ENCODE measurements at places on chromosomes 4 and X.

- no peak for DNase-seq
These were observed 548.9 kb downstream of the PPP4R3C start for GRCh38 chrX:26914232-26914631.

- no peak for DNase-seq
These were observed 7.4 kb downstream of the H2BW2 start for GRCh38 chrX:104047171-104047570.

DNA sequence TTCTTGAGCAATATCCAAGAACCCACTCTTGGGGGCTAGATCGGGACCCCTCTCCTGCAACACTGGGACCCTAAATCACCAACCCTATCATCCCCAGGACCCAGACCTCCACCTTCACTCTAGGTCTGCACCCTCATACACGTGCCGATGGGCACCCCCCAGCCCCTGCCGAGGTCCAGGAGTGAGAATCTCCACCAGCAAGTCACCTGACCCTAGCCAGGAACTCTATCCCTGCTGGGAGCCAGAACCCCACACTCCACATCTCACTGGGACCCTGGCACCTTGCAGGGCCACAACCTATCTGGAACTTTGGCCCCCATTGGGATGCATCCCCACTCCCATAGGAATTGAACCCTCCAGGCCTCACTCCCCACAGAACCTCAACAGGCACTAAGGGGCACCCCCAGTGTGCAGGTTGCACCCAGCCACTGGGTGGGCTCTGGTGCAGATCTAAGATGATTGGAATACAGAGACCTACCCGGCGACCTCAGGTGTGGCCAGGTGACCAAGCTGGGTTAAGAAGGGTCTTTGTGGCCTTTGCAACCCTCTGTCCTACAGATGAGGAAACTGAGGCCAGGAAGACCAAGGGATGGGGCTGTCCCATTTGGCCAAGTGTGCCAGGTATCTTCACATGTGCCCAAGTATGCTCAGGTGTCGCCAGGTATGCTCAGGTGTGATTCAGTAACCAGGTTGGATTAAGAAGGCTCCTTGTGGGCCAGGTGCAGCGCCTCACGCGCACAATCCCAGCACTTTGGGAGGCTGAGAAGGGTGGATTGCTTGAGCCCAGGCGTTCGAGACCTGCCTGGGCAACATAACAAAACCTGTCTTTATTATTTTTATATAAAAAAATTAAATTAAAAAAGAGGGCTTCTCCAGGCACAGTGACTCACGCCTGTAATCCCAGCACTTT lies 3.1 kb upstream of the DHRSX start:
- DNase-seq = no peak

DNA sequence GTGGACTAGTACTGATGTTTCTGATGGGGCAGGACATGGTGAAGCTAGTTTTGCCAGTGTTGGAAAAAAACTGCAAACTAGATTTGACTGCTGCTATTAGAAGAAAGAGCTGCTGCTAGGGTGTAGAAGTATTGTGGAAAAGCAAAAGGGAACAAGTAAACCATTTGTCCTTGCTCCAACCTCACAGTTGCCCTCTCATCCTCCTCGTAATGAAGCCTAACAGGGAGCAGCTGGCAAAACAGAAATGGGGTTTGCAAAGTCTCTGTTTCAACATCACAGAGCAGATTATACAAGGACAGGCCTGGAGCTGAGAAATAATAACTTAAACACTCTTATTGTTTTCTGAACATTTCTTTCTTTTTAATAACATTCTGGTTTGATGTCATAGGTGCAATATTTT lies 346.2 kb downstream of the MAGEB5 start:
- no peak for DNase-seq

DNA sequence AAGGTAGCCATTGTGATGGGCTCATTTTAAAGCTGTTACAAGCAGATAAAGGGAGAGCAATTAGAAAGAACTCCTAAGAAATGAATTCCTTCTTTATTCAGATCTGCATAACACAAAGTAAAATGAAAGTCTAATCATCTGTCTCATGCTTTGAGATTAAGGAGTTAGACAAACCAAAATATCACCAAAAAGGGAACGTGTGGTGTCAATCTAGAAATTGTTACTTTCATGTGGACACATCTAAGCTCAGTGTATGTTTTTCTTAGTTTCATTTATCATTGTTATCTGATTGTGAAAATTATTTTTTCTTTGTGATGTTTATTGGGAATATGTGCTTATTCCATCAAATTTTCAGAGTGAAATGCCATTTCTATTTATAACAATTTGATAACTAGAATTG lies 80.3 kb downstream of the BANK1 start:
- DNase-seq = no peak

DNA sequence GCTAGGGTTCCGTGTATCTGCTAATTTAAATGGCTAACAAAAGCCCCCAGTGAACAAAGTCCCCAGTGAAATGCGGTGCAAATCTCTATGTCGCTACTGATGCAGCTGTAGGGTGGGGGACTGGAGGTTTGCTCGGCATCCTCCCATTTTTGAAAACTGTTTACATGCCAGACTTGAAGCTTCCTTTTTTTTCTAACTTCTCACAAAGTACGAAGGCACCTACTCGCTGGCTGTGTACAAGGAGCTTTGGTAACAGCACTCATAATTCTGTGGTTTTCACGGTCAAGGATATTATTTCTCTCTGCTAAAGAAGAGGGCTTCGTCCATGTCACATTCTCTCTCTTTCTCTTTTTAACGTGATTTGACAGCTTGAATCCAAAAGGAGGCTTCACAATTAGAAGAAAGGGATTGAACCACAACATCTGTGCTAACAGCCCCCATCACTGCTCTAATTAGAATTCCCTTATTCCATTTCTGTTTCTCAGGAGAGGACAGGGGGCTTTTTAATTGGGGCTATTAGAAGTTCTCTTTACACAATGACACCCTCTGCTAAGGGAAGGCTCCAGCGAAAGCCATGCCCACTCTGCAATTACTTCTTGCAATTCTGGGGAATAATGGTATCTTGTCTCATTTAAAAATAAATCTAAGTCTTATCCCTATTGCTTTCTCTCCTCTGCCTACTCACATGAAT lies 46.7 kb downstream of the TMEM156 start:
- no peak for DNase-seq

- no peak for DNase-seq
These were observed 193.5 kb downstream of the PDGFC start for GRCh38 chr4:156778093-156778492.
